AG04450 (cell line): ENCODE measurements at places on chromosomes 2 and 18. TPM values are rescaled to one million over a fixed set of nuclear protein-coding genes. Genes with fewer than 3 reads are reported as not detected.

Gene ZNF804A
- polyA plus RNA-seq, result 3.5 and 6.2 TPM in 2 replicates

Gene TNFAIP6
- polyA plus RNA-seq, result 16.6 and 24.6 TPM in 2 replicates

Gene TRIM43
- polyA plus RNA-seq, result not detected in 2 replicates

Gene SATB2
- polyA plus RNA-seq, result 5.0 and 5.3 TPM in 2 replicates

Gene ERFE
- 2.4 and 2.9 TPM in 2 replicates for polyA plus RNA-seq

GRCh38 chr2:191070276-191070675 lies 56.3 kb upstream of the STAT1 start:
- no peak for DNase-seq

DNA sequence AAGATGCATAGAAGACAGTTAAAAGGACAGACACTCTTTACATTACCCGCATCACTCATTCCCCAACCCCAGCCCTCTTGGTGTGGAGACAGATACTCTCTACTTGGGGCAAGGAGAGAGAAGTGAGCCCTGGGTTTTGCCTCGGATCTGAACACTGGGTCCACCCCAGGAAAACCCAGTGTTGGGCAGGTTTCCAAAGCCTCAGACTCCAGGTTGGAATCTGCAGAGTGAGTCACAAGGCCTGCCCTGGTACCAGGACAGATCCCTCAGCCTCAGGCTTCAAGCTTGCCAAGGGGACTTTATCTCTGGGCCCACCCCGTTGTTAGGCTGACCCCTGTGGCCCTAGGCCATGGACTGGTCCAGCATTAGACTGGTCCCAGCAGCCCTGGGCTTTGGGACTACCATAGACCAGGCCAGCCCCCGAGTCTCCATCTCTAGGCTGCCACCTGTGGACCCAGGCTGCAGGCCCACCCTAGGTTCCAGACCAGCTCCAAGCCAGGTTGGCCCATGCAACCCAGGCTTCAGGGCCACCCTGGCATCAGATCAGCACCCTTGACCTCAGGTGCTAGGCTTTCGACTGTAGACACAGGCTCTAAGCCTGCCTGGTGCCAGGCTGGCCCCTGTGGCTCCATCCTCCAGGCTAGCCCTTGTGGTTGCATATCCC lies 112.8 kb downstream of the GULP1 start:
- DNase-seq, result no peak

DNA sequence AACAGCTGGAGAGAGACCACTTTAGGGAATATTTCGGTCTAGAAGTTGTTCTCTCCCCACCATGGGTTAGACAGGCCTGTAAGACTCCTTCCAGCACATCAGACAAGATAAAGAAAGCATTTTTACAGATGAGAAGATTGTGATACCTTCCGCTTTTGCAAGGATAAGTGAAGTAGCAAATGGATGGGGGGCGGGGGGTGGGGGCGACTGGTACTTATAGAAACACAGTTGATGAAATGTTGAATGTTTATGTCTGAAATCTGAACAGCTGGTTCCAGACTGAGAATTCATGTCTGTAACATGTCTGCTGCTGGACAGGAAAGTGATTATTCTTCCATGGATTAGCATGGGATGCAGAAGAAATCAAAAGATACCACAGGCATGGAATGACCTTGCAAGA lies 90.5 kb upstream of the FN1 start:
- no peak for DNase-seq

GRCh38 chr2:40485318-40485717 lies 33.4 kb upstream of the SLC8A1 start:
- DNase-seq, result no peak

GRCh38 chr2:80392441-80392840 lies 87.9 kb upstream of the LRRTM1 start:
- DNase-seq, result no peak

- DNase-seq, result no peak
Measured at GRCh38 chr2:240233885-240234502, 93.5 kb upstream of the OTOS start.

DNA sequence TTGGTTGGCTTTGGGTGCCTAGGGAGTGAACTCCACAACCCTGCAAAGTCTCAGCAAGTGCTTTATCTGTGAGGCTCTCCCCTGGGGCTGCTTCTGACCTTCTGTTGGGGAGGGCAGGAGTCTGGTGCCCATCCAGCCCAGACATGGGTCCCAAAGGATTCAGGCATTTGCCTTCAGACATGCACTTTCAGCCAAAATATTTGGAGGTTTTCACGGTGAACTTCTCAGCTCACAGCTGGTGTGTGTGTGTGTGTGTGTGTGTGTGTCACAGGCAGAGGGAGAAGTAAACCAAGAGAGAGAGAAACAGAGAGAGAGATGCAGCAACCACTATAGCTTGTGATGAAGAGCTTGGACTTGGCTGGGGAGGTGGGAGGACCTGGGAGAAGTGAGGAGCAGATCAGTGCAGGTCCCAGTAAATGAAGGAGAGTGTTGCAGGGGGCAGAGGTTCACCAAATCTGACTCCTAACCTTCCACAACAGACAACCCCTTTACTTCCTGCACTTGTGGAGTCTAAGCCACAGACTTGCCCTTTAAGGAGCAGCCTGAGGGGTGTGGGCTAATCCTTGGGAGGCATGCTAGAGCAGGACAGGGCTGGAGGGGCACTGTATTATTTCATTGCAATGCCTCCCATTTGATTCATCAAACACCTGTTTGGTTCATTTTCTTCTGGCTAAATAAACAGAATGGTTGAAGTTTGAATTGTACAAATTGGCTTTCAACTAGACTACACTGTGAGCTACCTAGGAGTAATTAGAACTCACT lies 14.1 kb downstream of the SLC9A4 start:
- no peak for DNase-seq

DNA sequence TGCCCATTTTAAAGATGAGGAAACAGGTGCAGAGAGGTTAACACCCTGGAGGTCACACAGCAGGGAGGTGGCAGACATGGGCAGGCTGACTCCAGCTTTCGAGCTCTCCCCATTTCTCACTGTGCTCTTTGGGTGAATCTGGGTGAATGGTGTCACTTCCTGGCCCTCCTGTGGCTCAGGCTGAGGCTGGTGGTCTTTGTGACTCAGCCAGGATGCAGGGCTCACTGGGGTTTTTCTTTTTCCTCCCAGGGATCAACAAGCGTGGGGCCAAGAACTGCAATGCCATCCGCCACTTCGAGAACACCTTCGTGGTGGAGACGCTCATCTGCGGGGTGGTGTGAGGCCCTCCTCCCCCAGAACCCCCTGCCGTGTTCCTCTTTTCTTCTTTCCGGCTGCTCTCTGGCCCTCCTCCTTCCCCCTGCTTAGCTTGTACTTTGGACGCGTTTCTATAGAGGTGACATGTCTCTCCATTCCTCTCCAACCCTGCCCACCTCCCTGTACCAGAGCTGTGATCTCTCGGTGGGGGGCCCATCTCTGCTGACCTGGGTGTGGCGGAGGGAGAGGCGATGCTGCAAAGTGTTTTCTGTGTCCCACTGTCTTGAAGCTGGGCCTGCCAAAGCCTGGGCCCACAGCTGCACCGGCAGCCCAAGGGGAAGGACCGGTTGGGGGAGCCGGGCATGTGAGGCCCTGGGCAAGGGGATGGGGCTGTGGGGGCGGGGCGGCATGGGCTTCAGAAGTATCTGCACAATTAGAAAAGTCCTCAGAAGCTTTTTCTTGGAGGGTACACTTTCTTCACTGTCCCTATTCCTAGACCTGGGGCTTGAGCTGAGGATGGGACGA lies 13.2 kb downstream of the ITM2C start:
- no peak for DNase-seq

- DNase-seq, result no peak
Measured at GRCh38 chr2:46988733-46989481, 73.3 kb upstream of the MCFD2 start.

DNA sequence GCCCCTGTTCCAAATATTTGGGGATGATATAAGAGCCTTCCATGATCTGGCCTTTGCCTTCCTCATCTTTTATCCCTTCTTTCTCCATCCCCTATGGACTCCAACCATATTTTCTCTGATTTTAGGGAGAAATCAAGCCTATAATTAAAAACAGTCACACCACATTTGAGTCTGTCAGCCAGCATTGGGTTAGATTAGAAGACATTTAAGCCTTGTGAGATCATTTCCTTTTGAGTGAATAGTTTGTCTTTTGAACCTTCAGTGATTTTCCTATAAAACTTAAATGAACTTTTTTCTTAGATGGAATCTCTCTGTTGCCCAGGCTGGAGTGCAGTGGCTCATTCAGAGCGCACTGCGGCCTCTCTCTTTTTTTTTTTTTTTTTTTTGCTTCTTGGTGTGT lies 7.6 kb upstream of the C18orf32 start:
- no peak for DNase-seq

GRCh38 chr18:73079920-73080319 lies 212.1 kb upstream of the NETO1 start:
- no peak for DNase-seq

DNA sequence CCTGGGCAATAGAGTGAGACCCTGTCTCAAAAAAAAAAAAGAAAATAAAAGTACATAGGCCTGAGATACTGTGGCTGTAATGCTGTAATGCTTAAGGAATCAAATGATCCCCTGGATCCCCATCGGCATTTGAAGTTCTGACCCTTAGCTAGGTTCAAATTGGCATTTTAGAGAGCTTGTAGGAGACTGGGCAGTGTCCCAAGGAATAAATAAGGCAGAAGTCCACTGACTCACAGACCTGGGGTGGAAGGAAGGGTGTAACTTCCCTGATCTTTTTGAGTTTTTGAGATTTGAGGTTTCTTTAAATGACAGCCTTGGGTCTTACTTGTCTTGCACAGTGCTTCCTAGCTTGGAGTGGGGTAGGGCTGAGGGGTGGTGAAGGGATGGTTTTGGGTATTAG lies 553.7 kb downstream of the SLC4A3 start:
- DNase-seq, result no peak

DNA sequence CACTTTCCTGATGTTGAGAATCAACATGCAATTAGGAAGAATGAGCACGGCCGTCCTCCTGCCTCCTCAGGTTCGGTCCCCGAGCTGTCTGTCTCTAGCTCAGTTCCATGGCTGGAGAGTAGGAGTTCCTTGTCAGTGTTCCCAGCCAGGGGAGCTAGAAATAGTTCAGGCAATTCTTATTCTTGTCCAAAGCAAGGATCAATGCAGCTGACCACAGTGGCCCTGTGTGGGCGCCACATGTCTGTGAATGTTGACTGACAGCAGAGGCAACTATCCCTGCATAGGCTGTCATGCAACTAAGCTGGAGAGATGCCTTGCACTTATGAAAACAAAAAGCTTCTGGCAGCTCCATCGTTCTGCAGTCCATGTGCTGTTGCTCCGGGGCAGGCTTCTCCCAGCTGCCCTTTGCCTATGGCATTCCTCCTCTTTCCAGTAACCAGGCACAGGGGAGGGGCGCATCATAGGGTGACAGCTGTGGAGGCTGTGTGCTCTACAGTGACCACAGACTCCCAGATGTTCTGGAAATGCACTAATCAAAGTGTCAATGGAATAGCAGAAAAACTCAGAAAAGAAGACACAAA lies 58.7 kb downstream of the PDCL3 start:
- no peak for DNase-seq

- DNase-seq, result no peak
Measured at GRCh38 chr2:51324051-51324450, 292.1 kb upstream of the NRXN1 start.

DNA sequence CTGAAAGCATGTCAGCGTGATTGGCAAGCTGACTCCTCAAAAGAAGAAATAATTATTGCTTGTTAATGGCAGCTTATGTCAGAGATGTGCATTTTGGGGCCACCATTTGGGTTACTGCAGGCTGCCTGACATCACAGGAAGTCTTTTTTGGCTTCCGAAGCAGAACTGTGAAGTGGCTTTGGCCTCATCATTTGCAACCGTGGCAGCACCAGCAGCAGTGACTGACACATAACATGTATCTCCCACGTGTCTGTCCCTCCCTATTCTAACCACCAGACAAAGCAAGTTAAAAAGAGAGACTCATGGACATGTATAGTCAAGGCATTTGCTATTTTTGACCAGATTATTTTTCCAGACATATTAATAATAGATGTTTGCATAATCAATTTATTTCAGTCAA lies 488.7 kb upstream of the ACVR2A start:
- no peak for DNase-seq
